Activated CD8-positive, alpha-beta T cell treated with anti-CD3 and anti-CD28 coated beads for 36 hours (primary cell): ENCODE measurements at places on chromosomes 16 and 17. TPM values are rescaled to one million over a fixed set of nuclear protein-coding genes. Genes with fewer than 3 reads are reported as not detected.

DNA sequence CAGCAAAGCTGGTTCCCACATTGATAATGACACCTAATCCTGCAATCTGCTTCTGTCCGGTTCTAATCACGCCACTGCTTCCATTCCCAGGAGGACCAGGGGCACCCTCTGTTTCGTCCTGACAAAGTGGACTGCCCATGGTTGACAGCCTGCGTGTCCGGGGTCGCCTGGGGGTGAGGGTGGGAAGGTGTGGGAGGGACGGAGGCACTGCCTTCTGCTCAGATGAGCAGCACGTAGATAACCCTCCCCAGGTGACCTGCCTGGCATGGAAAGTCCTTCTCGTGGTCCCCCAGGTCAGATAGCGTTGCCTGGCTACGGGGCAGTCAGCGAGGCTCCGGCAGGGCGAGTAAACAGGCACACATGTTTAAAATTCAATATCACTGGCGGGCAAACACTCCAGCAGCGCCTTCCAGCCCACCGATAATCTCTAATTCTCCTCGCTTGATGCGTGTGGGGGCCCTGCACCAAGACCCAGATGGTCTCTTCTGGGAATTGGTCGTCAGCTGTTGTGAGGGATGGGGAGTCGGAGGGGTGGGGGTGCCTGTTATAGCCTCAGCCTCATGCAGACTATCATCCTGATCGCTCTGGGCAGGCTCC, 132.2 kb downstream of the RAP1GAP2 start:
- H3K4me1 ChIP-seq = peaks cover 2% of the 10 kb centered on the region
- no peaks in the 10 kb centered on the region for H3K27me3 ChIP-seq
- H3K4me3 ChIP-seq = no peak overlapping the region

GALR2 gene
- 2.1 TPM for total RNA-seq

MC1R gene
- 2.5 TPM for total RNA-seq

HBA2 gene
- total RNA-seq = not detected
